ENCODE measurements at places on chromosomes 4 and X. TPM values are rescaled to one million over a fixed set of nuclear protein-coding genes. Genes with fewer than 3 reads are reported as not detected.

MND1 gene
- total RNA-seq, result 3.8 TPM

APBB2 gene
- 36.5 TPM for total RNA-seq

USP26 gene
- total RNA-seq, result not detected

HGFAC gene
- 0.32 TPM for total RNA-seq

SYNPO2 gene
- total RNA-seq, result 6.4 TPM

SLITRK2 gene
- not detected for total RNA-seq

RBM47 gene
- total RNA-seq, result 1.4 TPM

NIPAL1 gene
- 0.26 TPM for total RNA-seq

BMX gene
- 0.11 TPM for total RNA-seq

CT45A2 gene
- total RNA-seq, result not detected

ASB9 gene
- 0.39 TPM for total RNA-seq

TEX13A gene
- total RNA-seq, result not detected

INTS6L gene
- total RNA-seq, result 4.0 TPM

RAB39B gene
- 0.86 TPM for total RNA-seq

NEK1 gene
- total RNA-seq, result 13.8 TPM

SFRP2 gene
- not detected for total RNA-seq

CCSER1 gene
- 0.11 TPM for total RNA-seq

BEX5 gene
- 0.78 TPM for total RNA-seq

CFP gene
- 0.11 TPM for total RNA-seq

TKTL1 gene
- not detected for total RNA-seq

BMP3 gene
- total RNA-seq, result not detected

P2RY4 gene
- total RNA-seq, result 0.43 TPM

SLC49A3 gene
- 10.7 TPM for total RNA-seq

COX7B2 gene
- not detected for total RNA-seq

KIAA1210 gene
- not detected for total RNA-seq

FUNDC2 gene
- 70.6 TPM for total RNA-seq

DRP2 gene
- 0.13 TPM for total RNA-seq

RIBC1 gene
- total RNA-seq, result 0.54 TPM

MAP3K15 gene
- not detected for total RNA-seq

FHDC1 gene
- total RNA-seq, result 0.91 TPM

TMEM271 gene
- not detected for total RNA-seq

POU4F2 gene
- total RNA-seq, result not detected

ARHGAP36 gene
- total RNA-seq, result not detected

CDK16 gene
- total RNA-seq, result 81.5 TPM

GPC4 gene
- 0.76 TPM for total RNA-seq

ADH1A gene
- not detected for total RNA-seq

GUCY1A1 gene
- 0.86 TPM for total RNA-seq

DMRTC1B gene
- total RNA-seq, result not detected

GAB3 gene
- 0.86 TPM for total RNA-seq

SPATA4 gene
- total RNA-seq, result 0.13 TPM

ABLIM2 gene
- 0.52 TPM for total RNA-seq
